ENCODE measurements at places on chromosomes 5 and 9.

GRCh38 chr5:79540939-79541338, 27.0 kb upstream of the HOMER1 start:
- no peak for DNase-seq

DNA sequence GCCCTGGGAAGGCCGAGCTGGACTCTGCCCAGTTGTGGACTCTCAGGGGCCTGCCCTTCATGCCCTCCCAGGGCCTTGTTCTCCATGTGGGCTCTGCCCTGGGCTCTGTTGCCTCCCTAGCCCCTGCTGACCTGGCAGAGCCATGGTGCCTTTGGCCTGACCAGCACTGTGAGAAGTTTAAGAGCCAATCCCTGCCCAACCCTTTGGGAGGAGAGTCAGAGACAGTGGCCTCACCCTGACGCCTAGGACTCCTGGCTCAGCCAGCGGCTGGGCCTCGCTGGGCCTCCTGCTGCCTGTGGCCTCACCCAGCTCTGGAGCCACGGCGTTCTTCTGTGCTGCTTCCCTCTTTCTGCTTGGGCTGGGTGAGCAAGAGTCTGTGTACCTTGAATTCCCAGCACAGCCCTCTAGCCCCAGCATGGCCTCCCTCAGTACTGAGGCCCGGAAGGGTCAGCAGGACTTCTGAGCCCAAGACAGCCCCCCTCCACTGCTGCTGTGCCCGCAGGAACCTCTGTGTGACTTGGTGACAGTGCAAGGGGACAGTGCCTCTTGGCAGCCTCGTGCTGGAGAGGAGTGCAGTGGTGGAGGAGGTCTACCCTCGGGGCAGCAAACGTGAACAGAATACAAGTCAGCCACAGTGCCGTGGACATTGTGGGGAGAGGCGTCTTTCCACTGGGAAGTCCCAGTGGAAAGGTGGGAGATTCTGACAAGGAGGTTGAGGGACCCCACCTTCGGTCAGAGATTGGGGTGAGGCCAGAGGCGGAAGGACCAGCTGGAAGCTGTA, 97.4 kb downstream of the CACNA1B start:
- no peak for DNase-seq

GRCh38 chr9:131096269-131097125, at the start of gene AIF1L:
TSS of gene AIF1L (plus strand) at chr9:131096531. CDS start at chr9:131096630, 99 bp downstream.
- peak; percentile 68 for DNase-seq

DNA sequence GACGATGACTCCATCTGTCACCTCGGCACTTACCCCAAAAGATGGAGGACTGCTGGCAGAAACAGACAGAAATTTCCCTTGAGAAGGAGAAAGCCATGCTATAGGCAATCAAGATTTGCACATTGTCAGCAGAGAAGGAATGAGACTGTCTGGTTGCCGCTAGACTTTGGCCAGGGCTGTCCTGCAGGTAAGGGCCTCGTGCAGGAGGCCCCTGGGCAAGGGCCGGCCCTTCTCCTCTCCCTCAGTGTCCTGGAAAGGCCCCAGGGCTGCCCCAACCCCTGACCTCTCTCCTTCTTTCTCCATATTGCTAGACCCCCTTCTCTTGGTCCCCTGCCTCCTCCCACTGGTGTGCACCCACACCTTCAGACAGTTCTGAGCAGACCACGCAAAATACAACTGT, 14.6 kb upstream of the KCNIP1 start:
- DNase-seq = no peak

GRCh38 chr5:54673523-54674225, 156.1 kb downstream of the SNX18 start:
- no peak for DNase-seq

GRCh38 chr5:124747791-124748686, 1.6 kb upstream of the ZNF608 start:
- DNase-seq = peak; percentile 32

Measured in hippocampal formation (tissue), 2 donors.